NCI-H146 (cell line): ENCODE measurements at places on chromosomes 6 and 20.
A peak's percentile ranks its signal among the peaks of the same experiment; 100 is the strongest.

- DNase-seq: no peak
These were observed 49.0 kb downstream of the MDGA1 start for GRCh38 chr6:37648465-37649330.

DNA sequence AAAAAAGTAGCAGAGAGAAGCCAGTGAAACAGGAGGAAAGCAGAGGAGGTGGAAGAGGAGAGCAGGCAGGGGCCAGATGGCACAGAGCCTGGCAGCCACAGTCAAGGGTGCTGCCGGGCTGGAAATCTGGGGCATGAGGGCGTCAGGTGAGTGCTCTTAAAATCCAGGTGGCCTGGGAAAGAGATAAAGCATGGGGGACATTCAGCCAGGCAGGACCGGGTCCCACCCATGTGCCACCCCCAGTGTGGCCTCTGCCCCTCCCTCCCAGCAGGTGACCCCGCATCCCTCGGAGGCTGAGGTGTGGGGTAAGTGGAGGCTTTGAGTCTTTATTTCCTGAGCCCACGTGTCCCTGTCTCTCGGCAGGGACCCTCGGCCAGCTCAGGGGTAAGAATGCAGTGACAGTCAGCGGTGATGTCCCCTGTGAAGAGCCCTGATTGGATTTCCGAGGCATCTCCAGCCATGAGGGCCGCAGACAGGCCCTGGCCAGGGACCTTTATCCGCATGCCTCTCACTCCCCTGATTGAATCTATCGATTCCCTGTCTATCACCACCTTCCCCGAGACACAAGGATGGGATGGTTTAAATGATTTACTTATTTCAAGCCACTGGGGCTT is 33.8 kb upstream of the SULF2 start:
- DNase-seq: no peak

- DNase-seq: no peak
These were observed 73.6 kb downstream of the KHDC1L start for GRCh38 chr6:73151732-73152131.

- DNase-seq: no peak
These were observed 102.4 kb upstream of the HIVEP1 start for GRCh38 chr6:11909696-11910132.

- DNase-seq: no peak
These were observed 57.0 kb upstream of the CD93 start for GRCh38 chr20:23143098-23143497.

DNA sequence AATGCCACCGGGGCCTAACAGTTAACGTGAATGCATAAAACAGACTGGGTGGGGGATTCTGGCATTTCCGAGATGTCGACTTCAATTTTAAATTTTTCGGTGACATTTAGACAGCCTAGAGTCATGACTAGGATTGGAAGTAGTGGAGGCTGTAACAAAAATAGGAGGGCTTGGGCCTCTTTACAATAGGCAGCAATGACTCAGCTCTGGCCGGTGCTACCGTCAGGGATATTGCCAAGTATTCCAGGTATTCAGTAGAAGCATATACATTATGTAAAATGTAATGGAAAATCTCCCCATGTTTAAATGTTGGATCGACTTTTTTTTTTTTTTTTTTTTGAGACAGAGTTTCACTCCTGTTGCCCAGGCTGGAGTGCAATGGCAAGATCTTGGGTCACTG is 136.2 kb upstream of the STMND1 start:
- DNase-seq: no peak

GRCh38 chr20:8330785-8331695 is 199.0 kb downstream of the PLCB1 start:
- DNase-seq: no peak

DNA sequence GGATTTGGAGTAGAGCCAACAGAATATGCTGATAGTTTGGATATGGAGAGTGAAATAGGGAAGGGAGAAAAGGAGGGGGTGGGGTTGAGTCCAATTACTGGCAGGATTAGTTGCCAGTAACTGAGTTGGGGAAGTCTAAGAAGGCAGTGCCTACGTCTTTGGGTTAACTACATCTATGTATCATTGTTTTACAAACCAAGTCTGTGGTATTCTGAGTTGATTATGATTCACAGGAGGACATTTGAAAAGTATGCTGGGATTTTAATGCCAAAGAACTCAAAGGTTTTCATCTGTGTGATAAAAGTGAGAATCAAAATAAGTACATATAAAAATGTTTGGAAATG is 14.7 kb downstream of the DSE start:
- no peak for DNase-seq

DNA sequence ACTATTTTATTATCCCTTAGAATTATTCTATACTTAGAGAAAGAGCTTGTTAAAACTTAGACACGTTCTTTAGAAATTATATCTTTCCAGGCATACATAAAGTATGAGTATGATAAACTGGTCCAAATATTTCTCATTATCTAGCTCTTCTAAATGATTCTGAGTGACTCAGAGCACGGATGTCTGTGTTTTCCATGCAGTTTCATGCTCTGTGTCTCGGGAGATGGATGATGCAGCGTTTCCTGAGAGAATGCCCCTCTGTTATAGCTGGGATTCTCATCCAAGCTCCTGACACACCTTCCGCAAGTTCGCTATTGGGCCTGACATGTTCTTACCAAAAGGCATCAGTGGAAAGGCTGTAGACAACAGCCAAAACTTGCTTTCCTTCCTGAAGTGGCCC is 19.3 kb downstream of the SIRT5 start:
- no peak for DNase-seq

- DNase-seq: peak; percentile 15
These were observed 254.8 kb downstream of the FOXC1 start for GRCh38 chr6:1864496-1864895.

- no peak for DNase-seq
These were observed 51.8 kb downstream of the ABRACL start for GRCh38 chr6:139080255-139080920.

GRCh38 chr6:133551847-133552341 is 310.7 kb downstream of the EYA4 start:
- DNase-seq: no peak

DNA sequence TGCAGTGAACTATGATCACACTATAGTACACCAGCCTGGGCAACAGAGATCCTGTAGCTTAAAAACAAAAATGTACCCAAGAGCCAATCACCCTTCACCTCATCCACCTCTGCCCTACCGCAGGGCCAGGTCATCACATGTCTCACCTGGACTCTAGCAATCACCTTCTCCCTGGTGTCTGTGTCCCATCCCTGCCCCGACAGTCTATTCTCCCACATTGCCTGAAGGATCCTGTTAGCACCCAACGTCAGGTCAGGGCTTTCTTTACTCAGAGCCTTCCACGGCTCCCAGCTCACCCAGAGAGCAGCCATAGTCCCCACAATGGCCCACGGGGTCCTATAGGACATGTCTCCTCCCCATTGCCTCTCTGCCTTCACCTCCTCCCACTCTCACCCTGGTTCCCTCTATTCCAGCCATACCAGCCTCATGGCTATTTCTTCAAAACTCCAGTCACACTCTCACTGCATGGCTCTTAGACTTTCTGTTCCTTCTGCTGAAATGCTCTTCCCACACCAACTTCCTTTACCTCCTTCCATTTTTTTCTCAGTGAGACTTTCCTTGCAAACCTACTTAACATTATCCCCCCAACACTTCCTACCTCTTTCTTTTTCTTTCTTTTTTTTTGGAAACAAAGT is 22.5 kb upstream of the ARFGEF2 start:
- no peak for DNase-seq

GRCh38 chr20:50426866-50427718 is 83.1 kb upstream of the PTPN1 start:
- DNase-seq: no peak

DNA sequence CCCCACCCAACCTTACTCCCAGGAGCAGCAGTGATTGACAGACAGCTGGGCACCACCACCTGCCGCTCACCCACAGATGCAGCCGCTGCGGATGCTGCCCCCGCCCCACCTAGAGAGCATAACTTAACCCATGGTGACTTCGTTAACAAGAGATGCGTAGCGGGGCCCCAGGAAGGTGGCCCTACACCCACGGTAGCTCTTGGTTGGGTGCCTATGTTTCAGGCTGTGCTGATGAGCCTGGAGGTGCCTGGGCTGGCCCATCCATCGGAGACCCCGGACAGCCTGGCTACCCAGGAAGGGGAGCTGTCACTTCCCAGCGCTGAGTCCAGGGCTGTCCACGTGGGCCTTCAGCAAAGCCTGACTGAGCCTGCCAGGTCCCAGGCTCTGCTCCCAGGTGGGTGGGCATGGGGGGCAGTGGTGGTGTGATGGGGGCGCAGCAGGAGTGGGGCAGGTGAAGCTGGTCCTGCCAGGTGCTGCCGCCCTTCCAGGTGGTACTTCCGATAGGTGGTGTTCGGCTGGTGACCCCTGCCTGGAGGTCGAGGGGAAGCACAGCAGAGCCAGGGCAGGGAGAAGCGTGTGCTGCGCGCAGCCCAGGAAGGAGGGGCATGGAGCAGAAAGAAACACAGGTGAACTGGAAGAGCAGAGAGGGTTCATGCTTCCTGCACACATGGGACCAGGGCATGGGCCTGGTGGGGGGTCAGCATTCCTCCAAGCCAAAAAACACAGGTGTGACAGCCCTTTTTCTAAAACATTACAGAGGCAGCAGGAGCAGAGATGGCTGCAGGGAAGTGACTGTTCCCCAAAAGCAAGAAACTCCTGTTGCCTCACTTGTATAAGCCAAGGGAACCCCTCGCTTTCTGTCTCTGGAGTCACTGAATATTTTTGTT is 56.9 kb downstream of the SYNJ2 start:
- no peak for DNase-seq

DNA sequence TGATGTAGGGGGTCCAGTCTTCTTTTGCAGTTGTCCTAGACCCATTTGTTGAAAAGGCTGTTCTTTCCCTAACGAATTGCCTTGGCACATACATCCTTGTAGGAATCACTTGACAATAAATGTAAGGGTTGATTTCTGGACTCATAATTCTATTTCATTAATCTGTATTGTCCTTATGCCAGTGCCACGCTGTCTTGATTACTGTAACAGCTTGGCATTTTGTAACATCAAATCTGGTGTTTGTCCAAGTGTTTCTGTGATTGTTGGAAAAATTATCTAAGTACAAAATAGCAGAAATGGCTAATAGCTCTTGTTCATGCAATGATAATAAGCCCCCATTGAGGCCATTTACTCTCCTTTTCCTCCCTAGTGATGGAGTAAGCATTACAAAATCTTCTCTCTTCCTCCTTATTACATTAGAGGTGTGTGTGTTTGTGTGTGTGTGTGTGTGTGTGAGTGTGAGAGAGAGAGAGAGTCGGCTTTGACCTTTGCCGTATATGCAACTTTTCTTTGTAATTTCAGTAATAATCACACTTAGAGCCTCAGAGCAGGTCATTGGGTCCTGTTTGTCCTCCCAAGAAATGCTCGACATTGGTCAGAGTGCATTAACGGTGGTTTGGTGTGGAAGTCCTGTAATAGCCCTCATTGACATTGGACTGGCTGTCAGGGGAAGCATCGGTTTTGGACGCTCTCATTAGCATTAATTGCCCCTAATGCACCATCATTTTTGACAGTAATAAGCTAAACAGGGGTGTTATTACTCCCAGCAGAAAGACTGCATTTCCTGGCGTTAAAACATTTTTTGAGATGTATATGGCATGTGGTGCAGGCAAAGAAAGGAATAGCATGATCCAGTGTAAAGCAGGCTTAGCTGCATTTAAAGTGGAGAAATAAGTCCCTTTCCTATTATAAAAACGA is 40.7 kb upstream of the MROH8 start:
- peak; percentile 22 for DNase-seq

GRCh38 chr6:54929245-54929909 is 82.8 kb downstream of the FAM83B start:
- DNase-seq: no peak

- no peak for DNase-seq
These were observed 138.4 kb upstream of the TENT5A start for GRCh38 chr6:81890846-81891245.

GRCh38 chr6:111603040-111603439 is 2.6 kb downstream of the TRAF3IP2 start:
- no peak for DNase-seq

GRCh38 chr20:51128198-51128597 is 105.3 kb upstream of the KCNG1 start:
- no peak for DNase-seq

DNA sequence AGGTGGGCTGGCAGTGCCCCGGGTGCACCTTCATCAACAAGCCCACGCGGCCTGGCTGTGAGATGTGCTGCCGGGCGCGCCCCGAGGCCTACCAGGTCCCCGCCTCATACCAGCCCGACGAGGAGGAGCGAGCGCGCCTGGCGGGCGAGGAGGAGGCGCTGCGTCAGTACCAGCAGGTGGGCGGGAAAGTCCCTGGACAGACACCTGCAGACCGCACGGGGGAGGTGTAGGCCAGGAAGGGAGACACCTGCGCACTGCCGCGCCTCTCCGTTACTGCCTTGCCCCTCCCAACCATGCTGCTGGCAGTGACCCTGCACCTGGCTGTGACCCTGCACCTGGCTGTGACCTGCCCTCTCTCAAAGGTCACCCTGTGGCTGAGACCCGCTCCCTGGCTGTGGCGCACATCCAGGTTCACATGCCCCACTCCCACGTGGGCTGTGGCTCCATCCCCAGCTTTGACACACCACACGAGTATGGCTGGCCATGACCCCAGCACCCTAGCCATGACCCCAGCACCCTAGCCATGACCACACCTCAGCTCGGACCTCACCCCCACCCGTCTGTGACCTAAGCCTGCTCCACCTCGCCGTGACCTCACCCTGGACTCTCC is 11.6 kb downstream of the RBCK1 start:
- peak; percentile 97 for DNase-seq

DNA sequence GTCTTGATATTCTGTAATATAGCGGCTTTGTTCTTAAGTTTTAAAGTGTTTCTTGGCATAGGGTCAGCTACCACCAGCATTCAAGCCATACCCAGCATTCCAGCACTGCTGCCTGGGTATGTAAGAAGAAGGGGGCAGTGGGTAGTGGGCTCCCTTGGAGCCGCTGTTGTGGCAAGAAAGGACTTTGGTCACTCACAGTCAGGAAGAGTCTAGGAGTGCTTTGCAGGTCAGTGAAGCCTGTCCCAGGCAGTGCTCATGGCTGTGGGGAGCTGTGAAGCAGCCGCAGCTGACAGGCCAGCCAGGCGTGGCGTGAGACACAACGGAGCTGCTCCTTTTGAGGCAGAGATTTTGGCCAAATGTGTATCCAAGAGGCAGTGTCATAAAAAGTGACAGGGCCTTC is 512.0 kb downstream of the CDKAL1 start:
- no peak for DNase-seq

DNA sequence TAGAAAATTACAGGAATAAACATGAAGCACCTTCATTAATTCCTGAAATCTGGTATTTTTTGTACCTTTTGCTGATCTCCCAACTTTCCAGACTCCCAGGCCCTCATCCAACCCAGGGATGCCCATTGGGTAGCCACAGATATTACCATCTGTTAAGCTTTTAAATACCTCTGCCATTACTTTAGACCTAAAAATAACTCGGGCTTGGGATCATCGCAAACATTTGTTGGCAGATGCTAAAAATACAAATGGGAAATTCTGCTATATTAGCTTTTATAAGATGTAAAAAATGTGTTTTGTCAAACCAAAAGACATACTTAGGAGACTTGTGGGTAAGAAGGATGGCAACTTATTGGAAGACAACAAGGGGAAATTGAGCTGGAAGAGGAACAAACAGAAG is 376.1 kb downstream of the CENPW start:
- DNase-seq: no peak

GRCh38 chr6:153790876-153791473 is 248.1 kb upstream of the OPRM1 start:
- DNase-seq: peak; percentile 10

- no peak for DNase-seq
These were observed 69.8 kb downstream of the DZANK1 start for GRCh38 chr20:18397030-18397429.

- DNase-seq: no peak
These were observed 111.8 kb downstream of the EDN3 start for GRCh38 chr20:59412181-59412580.

- DNase-seq: no peak
These were observed 53.8 kb downstream of the CDC5L start for GRCh38 chr6:44441091-44441855.
